Hypothalamus (tissue), 51 donors: ENCODE measurements at places on chromosomes 12 and 14.
A peak's percentile ranks its signal among the peaks of the same experiment; 100 is the strongest.

DNA sequence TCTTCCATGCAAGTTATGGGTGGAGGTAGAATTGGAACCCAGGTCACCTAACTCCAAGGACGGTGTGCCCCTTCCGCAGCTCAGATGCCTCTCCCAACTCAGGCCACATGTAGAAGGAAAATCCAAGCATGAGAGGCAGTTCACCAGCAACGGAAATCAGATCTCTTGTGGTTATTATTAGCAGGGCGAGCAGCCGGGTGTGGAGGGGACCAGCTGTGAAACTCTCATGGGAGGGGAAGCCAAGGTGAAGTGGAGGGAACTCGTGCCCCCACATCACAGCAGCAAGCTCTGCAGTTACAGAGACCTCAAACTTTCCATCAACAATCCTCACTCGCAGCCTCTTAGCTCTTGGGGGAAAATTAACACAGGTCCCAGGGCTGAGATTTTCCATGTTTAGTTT, 79.7 kb downstream of the KSR2 start:
- DNase-seq, result no peak

GRCh38 chr12:92334552-92334951, 188.9 kb upstream of the BTG1 start:
- no peak for DNase-seq

DNA sequence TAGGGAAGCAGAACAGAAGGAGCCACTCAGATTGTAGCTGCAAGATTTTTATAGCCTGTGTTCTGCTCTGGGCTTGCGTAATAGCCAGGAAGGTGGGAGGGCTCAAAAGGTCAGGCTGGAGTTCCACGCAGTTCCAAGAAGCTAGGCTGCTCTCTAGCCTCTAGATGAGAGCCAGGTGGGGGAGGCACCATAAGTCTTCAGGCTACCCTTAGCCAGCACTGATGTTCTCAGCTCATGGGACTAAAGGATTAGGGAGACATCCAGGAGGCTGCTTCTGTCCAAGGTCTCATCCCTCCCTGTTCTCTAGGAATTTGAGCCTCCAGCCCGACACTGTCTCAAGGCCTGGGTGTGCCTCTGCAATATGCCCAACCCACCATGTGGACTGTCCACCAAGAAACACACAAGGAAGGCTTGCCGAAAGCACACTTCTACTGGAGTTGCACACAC, 1.7 kb downstream of the LMBR1L start:
- DNase-seq, result peak; percentile 28

GRCh38 chr14:63388766-63389431, 70.2 kb upstream of the GPHB5 start:
- DNase-seq, result peak; percentile 26

- no peak for DNase-seq
These were observed 282.1 kb upstream of the GRIP1 start for GRCh38 chr12:66960704-66961690.

GRCh38 chr14:50875359-50876070, 3.7 kb downstream of the ABHD12B start:
- DNase-seq, result no peak

- no peak for DNase-seq
These were observed 65.7 kb downstream of the TNFAIP2 start for GRCh38 chr14:103188810-103189480.

DNA sequence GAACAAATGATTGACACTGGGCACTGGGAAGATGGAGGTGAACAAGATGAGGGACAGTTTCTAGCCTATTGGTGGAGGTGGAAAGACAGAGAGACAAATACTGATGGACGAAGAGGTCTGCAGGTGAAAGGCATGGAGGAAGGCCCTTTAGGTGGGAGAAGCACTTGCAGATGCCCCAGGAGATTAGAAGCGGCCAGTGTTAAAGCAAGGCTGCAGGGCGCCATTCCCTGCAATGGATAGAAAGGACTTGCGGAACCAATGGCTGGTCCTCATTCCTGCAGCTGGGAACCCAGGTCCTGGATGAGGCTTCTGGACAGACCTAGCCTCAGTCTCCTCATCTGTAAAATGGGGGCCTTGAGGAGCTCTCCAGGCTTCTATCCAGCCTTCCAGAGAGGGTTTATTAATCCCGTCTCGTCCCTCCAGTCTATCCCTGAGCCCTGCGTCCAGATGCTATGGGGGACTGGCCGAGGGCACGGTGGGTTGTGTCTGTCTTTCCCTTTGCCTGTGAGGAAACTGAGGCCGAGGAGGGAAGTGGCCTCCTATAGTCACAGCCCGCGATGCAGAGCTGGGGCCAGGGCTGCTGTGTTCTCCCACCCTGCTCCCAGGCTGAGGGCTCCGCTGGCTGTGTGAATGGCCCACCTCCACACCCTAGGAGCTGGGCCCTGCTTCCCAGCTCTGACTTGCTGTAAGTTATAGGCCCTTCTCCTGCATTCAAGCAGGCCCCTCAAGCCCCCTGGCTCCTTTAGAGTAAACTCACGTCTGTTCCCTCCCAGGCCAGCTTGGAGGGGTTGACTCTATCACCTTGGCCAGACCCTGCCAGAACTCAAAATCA, 33.0 kb downstream of the CYP46A1 start:
- DNase-seq, result no peak

GRCh38 chr12:84874125-84874824, 38.3 kb downstream of the SLC6A15 start:
- no peak for DNase-seq

- DNase-seq, result peak; percentile 47
These were observed 882 bp downstream of the HECTD1 start for GRCh38 chr14:31206536-31207286.

- peak; percentile 23 for DNase-seq
These were observed 468.3 kb downstream of the AACS start for GRCh38 chr12:125533434-125534029.

- no peak for DNase-seq
These were observed 673.9 kb downstream of the SLC16A7 start for GRCh38 chr12:60269611-60270269.

DNA sequence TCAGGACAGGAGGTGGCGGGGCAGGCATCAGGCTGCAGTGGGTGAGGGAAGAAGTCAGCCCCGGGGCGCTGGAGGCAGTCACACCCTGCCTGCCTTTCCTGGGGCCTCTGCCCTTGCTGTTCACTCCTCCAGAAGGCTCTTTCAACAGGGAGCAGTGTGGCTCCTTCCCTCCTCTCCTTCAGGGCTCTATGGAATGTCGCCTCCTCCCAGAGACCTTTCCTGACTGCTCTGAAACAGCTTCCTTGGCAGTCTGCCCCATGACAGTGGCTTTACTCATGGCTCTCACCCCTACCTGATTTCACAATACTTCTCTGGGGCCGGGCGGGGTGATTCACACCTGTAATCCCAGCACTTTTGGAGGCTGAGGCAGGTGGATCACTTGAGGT, 7.1 kb downstream of the RHOF start:
- no peak for DNase-seq

DNA sequence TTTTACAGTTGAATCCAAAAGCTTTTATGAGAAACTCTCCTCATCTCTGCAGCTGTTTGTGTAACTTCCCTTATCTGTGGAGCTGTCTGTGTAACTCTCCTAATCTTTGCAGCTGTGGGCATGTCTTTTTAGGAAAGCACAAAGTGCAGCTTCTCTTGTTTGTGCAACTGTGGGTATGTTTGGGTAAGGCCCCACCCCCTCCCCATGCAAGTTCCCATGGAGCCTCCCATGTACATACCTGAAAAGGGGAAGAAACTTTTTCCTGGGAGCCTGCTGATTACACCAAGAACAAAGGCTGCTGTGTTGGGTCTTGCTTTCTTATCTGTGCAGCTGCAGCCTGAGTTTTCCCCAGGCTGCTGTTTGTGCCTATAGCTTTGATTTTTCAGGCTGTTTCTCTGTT, 42.7 kb upstream of the CDKN3 start:
- no peak for DNase-seq

GRCh38 chr14:79279645-79280597, 931.4 kb downstream of the DIO2 start:
- DNase-seq, result no peak

DNA sequence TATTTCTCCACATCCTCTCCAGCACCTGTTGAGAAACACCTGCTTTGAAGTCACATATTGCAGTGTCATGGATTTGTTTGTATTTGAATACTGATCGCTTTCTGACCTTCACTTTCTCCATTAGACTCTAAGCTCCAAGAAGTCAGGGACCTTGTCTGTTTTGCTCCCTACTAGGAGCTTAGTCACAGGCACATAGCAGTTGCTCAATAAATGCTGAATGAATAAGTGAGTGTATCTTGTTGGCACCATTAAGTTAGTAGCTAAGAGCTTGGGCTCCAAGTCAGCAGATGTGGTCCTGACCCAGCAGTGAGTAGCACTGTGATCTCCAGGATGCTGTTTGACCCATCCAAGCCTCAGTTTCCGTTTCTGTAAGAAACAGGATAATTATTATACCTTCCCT, 10.1 kb downstream of the MVK start:
- DNase-seq, result no peak

DNA sequence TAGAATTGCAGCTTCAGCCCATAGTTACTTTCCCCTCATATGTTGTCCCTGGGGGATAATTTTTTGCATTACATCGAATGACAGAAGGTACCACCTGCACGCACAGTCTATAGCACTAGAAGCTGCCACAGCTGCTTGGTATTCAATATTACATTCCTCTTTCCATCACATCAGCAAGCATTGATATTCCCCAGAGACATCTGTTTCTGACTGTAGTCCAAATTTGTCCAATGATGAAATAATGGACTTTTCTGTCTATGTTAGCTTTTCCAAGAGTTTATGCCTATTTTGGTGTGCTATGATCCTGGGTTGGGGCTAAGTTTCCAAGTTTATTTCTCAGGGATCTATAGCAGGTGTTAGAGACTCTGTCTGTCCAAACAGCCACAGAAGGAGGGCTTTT, 335.4 kb downstream of the LRIG3 start:
- DNase-seq, result no peak

DNA sequence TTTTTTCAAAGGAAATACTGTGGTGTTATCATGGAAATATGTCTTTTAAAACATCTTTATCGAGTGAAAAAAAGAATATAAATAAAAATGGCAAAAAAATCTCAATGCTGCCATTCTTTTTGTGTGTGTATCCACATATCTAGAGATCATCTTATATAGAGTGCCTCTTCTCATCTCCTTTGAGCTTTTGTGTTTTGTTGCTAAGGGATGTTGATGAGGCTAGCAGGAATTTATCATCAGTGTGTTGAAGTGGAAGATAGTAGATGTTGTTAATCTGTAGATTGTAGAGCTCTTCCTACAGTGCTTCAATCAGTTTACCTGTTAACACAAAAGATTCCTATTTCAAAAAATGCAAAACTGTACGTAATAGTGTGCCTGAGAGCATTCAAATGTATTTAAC, 1738.0 kb upstream of the SEL1L start:
- no peak for DNase-seq

GRCh38 chr14:32588448-32589320, 259.6 kb downstream of the AKAP6 start:
- DNase-seq, result no peak

GRCh38 chr12:95767703-95768102, 22.9 kb downstream of the NTN4 start:
- DNase-seq, result no peak
